ENCODE measurements at places on chromosomes 12 and 14.

- peak; percentile 74 for DNase-seq
Observed at GRCh38 chr12:104720339-104721038, 237.6 kb downstream of the SLC41A2 start.

- DNase-seq = no peak
Observed at GRCh38 chr12:53235742-53236442, 3.9 kb upstream of the RARG start.

DNA sequence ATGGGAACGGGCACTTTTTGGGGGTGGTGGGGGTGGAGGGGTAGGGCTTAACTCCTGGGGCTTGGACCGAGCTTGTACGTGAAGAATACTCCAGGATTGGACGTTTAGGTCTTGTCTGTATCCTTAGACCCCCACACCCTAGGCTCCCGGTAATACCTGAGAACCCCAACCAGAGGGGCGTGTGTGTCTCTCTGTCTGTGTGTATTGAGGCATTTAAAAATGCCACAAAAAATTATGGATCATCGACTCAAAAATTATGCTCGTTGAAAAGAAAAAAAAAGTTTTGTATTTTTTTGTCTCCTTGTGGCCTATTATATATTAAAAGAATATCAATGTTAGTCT lies 459 bp downstream of the PPFIBP1 start:
- DNase-seq = no peak

- DNase-seq = peak; percentile 76
Observed at GRCh38 chr12:47717443-47718193, 7.7 kb downstream of the ENDOU start.

DNA sequence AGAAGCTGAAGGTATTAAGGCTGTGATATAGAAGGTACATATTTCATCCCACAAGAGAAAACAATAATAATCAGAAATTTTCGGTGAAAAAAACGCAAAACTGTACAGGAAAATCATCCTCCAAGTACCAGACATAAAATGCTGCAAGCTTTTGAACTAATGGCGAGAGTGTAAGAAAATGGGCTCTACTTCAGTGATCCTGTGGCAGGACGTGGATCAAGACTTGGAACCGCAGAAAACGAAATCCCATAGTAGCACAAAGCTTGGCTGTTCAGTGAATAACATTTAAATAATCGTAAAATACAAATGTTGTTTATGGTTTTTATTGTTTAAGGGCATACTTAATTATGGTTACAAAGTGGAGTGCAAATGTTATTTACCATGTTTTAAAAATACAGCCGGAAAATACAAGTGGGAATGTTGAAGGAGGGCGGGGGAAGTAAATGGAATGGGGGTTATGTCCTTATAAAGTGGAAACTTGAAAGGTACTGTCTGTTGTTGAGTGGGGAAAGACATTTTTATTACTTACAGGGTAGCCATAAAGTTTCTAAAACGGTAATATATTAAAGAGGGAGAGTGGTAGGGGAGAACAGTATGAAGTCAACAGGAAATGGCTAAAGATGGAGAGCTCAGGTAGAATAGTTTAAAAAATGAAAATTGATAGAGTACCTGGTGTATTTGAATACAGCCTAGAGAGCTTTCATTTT lies 1.1 kb downstream of the SMIM10L1 start:
- no peak for DNase-seq

- no peak for DNase-seq
Observed at GRCh38 chr12:66976526-66976925, 292.6 kb upstream of the CAND1 start.

DNA sequence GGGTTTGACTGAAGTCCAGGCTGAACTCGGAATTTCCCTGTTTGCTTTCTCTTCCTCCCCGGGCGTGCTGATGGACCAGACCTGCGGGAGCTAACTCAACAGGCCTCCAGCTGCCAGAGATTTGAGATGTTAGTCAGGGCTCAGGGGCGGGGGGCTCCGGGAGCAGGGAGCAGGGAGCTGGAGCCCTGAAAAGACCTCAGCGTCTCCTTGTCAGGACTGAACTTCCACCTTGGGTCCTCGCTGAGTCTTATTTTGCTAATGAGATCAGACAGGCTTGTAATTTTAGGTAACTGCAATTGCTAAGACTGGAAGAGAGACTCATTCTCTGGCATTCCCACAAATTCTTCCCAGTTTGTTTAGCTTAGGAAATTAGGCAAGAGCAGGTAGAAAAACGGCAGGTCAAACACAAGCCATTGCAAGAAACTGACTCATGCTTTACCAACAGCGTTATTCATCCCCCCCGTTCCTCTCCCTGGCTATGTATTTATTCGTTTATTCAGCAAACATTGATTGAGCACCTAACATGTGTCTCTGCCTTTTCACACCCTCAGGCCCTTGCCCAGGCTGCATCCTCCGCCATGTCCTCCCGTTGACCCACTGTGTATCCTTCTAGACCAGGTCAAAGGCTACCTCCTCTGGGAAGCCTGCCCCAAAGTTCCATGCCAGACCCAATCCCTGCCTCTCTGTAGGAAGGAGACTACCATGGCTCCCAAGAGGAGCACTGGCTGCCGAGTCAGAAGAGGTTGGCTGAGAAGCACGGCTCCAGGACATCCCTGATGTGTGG lies 80.4 kb upstream of the DIO3 start:
- no peak for DNase-seq

DNA sequence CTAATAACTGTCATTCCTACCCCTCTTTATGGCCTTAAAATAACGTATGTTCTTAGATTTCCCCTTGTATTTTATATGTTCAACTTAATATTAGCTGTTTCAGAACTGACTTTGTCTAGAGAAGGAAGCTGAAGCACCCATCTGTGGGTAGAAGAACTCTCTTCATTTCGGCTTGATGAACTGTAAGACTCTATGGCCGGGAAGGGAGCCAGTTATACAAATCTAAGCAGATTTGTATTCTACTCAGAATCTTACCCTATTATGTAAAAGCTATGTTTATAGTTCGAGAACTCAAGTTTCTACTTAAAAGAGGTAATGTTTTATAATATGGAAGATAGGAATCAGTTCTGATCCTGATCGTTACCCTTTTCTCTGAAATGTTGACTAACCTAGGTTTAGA lies 390.9 kb upstream of the PRICKLE1 start:
- no peak for DNase-seq

GRCh38 chr14:103232031-103232808 lies 101.8 kb upstream of the EIF5 start:
- no peak for DNase-seq

GRCh38 chr12:46562625-46563225 lies 190.2 kb upstream of the SLC38A2 start:
- DNase-seq = no peak

DNA sequence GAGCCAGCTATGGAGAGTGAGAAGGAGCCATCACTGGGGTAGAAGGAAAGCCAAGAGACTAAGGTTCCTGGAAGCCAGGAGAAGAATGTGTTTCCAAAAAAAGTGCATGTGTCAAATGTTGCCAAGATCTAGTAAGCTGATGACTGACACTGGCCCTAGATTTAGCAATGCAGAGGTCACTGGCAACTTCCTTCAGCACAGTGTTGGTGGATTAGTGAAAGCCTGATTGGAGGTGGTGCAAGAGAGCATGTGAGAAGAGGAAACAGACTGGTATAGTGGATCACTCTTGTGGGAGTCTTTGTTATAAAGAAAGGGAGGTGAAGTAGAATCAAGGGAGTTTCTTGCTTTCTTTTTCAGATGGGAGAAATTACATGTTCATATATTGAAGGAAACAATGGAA lies 34.1 kb upstream of the CHGA start:
- DNase-seq = no peak
